ENCODE measurements at places on chromosomes 7 and 10.

- peak; percentile 60 for DNase-seq
These were observed 9.9 kb downstream of the TTYH3 start for GRCh38 chr7:2641406-2642393.

DNA sequence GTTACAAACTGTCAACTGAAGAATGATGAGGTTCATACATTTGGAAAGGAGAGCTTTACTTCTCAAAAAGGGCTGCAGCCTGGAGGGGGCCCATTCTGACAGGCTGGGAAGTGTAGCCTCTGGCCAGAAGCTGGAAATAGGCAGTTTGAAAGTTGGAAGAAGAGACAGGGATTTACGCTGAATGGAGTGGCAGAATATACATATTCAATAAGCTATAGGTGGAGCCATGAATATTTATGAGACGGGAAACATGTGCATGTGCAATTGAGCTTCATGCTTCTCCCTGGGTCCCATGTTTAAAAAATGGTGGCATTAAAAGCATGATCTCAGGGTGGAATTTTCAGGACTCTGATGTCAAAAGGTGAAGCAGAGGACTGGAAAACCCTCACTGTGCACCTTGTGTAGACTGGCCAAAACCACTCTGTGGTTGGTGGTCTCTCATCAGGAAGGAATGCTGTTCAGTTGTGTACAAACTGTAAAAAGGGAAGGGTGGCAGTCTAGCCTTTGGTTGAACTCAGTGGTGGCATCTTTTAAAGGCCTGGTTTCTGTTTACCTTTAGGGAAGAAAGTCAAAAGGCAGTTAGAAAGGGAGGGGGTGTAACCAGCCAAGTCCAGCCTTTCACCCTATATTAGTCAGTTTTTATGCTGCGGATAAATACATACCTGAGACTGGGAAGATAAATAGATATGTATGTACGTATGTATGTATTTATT lies 7.2 kb upstream of the ACTR3B start:
- DNase-seq = no peak

DNA sequence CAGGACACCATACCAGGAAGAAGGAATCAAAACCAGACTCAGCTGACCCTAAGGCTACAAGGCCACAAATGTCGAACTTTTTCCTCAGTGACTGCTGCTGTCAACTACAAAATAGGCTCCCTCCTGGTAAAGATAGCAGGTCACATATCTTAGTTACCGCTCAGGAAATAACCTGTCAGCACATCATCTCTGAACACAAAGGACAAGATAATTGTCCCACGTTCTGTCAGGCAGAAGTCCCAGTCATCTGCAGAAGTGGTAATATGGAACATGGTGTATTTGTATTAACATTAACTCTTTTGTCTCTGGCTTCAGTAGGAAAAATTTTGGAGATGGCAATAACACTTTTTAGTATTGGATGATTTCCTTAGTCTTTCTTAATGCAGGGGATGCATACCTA lies 630.2 kb upstream of the LRRTM3 start:
- DNase-seq = no peak

GRCh38 chr10:49299816-49300139 lies 808 bp downstream of the C10orf71 start:
- peak; percentile 15 for DNase-seq

- DNase-seq = no peak
These were observed 111.0 kb downstream of the EGFR start for GRCh38 chr7:55129541-55130394.

- DNase-seq = no peak
These were observed 185.1 kb downstream of the ATRNL1 start for GRCh38 chr10:115278294-115278693.

GRCh38 chr10:45418849-45419675 lies 45.0 kb downstream of the ALOX5 start:
- peak; percentile 52 for DNase-seq

- DNase-seq = no peak
These were observed 21.8 kb downstream of the UNCX start for GRCh38 chr7:1254281-1255079.

- no peak for DNase-seq
These were observed 250.3 kb downstream of the SNX13 start for GRCh38 chr7:17690030-17690429.

- peak; percentile 10 for DNase-seq
These were observed 670 bp upstream of the AGK start for GRCh38 chr7:141550386-141551093.

- no peak for DNase-seq
These were observed 900.4 kb upstream of the AUTS2 start for GRCh38 chr7:68697796-68698280.

- no peak for DNase-seq
These were observed 6.3 kb downstream of the LIPF start for GRCh38 chr10:88670497-88670896.

- no peak for DNase-seq
These were observed 177.7 kb downstream of the PTN start for GRCh38 chr7:137165786-137166185.

GRCh38 chr7:129466796-129467195 lies 32.6 kb downstream of the STRIP2 start:
- DNase-seq = no peak

GRCh38 chr10:31000071-31000782 lies 31.4 kb downstream of the ZNF438 start:
- DNase-seq = no peak

DNA sequence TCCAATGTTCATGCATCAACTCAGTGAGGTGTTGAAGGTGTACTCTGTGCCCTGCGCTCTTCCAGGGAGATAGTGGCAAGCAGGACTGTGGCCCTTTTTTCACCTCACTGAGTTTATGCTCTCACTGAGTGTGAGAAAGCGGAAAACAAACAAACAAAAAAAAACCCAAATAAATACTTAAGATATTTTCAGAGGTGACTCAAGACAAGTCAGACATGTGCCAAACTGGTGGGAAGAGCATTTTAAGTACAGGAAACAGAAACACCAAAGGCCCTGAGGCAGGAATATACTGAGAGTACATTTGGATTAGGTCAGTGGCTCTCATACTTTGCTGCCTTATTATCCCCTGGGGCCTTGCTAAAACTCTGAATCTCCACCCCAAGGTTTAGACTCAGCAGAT lies 111.9 kb upstream of the IGFBP3 start:
- DNase-seq = no peak

DNA sequence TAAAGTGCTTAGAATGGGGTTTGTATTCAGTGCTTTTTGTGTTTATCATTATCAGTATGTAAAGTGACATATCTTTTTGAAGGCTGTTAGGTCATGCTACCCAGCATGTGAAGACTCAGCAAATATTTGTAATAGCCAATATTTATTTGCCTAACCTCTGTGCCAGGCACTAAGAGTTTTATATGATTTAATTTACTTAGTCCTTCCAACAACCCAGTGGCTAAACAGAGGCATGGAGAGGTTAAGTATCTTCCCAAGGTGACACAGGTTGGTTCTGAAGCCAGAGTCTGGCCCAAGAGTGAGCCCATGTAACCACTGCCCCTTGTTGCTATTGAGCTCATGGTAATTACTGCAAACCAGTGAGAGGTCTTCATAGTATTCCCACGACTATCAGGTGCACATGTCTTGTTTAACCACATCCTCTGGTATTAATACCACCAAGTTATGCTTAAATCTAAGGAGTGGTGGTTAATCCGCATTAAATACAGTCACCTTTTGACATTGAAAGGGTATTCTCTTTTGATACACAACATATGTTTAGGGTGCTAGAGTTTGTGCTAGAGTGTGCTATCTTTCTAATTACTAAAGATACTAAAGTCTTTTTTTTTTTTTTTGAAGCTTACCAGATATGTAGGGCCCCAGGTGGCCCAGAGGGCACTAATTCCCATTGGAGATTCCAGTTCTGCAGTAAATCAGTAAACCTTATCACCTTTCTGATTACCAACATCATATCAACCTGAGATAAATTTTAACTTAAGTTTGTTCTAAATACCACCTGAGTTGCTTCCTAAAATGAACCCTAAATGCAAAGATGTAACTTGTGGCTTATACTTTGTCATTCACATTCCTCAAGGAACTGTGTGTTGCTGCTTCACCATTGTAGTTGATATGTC lies 2.9 kb downstream of the ADD3 start:
- DNase-seq = no peak

DNA sequence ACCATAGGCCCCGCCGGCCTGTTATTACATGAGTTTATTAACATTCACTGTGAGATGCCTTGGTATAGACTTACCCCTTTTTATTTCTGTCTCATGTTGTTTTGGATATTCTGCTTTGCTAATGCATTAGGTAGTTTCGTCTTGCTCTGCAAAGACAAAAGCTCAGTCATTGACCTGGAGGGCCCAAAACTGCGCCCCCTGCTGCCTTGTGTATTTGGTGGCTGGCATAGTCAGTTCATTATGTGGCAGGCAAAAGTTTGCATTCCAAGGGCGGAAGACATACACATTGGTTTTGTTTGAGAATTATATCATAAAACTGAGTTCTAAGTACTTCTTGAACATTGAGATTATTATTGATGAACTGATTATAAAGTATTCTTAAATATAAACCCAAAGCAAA lies 372.5 kb downstream of the SDK1 start:
- DNase-seq = peak; percentile 25

GRCh38 chr10:6195376-6195775 lies 7.4 kb upstream of the PFKFB3 start:
- DNase-seq = no peak

DNA sequence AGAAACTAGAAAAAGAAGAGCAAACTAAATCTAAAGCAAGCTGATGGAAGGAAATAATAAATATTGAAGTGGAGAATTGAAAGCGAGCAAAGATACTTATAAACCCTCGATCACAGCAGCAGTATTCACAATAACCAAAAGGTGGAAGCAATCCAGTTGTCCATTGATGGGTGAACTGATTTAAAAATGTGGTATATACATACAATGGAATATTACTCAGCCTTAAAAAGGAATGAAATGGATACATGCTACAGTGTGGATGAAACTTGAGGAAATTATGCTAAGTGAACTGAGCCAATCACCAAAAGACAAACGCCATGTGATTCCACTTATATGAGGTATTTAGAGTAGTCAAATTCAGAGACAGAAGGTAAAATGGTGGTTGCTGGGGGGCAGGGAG lies 17.5 kb downstream of the ZCCHC24 start:
- no peak for DNase-seq

DNA sequence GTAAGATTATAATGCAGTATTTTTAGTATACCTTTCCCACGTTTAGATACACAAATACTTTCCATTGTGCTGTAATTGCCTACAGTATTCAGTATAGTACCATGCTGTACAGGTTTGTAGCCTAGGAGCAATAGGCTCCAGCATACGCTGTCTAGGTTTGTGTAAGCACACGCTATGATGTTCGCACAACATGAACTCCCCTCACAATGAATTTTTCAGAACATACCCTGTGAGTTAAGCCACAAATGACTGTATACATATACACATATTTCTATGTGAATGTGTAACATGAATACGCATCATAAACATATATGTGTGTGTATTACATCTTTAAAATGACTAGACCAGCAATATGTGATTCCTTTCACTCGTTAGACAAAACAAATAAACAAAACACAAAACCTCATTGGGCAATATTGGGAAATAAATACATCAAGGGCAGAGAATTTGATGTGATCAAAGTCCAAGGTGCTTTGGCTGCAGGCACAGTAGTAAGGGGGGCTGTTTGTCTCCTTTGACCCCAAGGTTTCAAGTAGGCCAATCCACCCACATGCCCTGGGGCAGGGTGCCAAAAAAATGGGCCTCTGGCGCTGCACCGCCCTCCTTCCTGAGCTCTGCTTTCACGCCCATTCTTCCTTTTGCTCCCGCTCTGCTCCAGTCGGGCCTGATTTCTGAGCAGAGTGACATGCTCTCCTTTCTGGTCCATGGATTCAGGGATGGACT lies 33.9 kb downstream of the CHN2 start:
- no peak for DNase-seq

GRCh38 chr10:97861097-97861750 lies 11.6 kb downstream of the GOLGA7B start:
- no peak for DNase-seq

DNA sequence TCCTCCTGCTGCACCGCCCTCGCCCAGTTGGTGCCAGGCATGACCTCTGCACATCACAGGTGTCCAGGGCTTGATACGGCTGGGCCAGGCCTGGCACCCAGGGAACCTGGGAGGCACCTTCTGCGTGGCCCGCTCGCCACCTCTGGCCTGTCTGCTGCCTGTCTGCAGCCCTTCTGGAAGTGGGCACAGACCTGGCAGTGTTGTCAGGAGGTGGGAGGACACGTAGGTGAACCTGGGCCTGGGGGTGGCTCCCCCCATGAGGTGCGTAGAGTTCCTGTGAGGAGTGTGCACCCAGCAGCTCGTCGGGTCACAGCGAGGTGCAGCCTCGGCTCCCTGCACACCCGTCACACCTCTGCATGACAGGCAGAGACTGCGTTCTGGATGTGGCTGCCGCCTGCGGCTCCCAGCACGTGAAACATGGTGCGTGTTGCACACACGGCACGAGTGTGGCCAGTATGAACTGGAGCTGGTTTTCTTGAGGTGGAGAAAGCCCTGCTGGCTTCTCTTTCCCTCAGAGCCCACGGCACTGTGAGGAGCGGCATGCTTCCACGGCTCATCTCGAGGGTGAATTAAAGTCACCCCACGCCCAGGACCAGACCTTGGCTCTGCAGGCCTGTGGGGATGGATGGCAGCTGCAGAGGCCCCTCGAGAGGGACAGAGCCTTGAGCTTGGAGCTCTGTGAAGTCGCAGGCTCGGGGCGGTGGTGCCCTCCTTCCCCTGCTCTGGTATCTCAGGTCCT lies 24.8 kb downstream of the INPP5A start:
- DNase-seq = no peak

DNA sequence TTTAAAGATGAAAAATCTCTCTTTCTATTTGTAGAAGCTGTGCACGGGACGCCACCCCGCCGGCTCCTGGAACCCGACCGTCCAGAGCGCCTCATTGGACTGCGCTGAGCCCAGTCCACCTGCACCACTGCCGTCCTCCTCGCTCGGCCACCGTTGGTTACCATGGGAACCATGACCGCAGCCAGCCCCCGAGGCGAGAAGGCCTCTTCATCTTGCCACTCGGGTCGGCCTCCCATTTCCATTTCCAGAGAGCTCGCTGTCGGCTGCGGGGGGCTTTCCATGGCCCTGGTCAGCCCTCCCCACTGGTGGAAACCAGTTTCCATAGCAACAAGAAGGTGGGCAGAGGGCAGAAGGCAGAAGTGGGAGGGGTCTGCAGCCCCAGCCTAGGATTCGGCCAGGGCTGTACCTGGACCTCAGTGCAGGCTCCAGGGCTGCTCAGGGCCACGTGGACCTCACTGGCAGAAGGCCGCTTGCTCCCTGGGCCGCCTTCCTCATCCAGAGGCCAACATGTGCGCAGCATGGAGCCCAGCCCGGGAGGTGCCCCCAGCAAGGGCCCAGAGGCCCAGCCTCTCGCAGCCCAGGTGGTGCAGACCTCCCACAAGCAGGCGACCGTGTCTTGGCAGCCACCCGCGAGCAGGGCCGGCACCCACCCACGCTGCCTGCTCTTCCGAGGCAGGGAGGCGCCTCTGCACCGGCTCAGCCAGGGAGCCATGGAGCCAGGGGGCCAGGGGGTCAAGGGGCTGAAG lies 283.5 kb upstream of the PPP2R2D start:
- no peak for DNase-seq

DNA sequence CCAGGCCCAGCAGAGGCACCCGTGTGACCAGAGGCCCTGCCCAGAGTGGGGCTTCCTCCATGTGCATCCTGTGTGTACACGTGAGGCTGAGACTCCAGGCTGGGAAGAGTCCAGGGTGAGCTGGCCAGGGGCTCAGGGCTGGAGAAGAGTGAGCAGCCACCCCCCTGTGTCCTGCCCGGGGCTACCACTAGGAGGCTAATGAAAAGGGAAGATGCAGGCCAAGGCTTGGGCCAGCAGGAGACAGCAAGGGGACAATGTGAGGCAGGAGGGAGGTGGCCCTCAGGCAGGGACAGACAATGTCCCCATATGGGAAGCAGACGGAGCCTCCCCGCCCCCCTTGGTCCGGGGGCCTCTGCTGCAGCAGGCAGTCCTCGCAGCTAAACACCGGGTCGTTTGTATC lies 102.0 kb downstream of the HIF1AN start:
- no peak for DNase-seq

All from germinal center (tissue), 1 donor.